ENCODE measurements at places on chromosomes 12 and 14.

GRCh38 chr14:29817767-29818405 lies 109.8 kb downstream of the PRKD1 start:
- DNase-seq = no peak

DNA sequence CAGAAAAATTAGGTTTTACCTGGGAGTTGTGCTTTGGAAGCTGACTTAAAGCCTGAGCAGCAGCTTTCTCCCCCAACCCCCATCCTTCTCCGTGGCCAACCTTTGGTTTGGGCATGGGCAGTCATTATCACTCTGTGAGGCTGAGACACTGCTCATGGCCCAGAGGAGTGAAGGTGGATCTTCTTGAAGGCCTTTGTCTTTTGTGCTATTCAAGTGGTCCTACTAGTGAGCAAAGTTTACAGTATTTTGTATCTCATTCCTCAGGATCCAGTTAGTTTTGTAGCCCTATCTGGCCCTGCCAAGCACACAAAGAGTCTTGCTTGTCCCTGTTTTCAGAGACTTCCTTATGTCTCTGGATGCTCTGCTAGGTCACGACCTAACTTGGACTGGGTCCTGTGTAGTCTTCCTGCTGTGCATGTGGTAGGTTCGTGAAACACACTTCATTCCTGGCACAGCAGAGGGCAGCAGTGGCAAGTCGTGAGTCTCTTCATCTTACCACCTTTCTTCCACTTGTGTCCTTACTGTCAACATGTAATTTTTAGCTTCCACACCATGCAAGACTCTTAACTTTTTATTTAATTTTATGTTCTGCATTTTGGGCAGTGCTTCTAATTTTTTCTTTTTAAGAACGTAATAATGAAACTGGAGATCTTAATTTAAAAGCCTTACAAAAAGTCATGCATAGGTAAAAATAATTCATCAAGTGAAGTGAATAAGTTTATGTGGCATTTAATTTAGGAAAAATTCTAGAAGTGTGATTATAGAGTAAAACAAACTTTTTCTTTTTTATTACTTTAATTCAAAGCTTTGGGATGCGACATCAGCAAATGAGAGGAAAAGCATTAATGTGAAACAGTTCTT lies 53.7 kb downstream of the APAF1 start:
- peak; percentile 10 for DNase-seq

DNA sequence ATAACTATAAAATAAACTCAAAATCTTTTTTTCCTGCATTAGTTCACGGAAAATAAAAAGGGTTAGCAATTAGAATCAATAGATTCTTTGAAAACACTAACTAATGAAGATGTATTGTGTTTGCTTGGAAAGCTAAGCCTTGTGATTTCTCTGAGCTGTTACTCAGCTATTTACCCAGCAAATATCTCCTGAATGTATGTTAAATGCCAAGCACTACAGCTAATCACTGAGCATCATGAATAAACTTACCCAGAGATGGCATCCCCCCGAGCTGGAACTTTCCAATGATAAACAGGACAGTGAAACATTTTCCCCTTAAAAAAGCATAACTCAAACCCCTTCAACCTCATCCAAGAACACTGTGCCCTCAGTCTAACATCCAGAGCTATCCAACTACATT lies 71.2 kb downstream of the SLC2A13 start:
- no peak for DNase-seq

DNA sequence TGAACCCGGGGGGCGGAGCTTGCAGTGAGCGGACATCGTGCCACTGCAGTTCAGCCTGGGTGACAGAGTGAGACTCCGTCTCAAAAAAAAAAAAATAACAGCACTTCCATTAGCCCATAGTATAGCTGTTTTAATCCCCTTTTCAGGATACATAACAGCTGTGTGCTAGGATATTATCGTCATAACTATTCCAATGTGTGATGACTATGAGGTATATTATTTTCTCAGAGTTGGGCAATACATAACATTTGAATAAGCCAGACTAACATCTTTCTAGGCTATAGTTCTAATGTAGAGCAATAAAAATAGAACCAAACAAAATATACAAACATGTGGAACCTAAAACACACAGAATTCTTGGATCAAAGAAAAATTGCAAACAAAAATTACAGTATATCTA lies 57.1 kb downstream of the MARK3 start:
- no peak for DNase-seq

DNA sequence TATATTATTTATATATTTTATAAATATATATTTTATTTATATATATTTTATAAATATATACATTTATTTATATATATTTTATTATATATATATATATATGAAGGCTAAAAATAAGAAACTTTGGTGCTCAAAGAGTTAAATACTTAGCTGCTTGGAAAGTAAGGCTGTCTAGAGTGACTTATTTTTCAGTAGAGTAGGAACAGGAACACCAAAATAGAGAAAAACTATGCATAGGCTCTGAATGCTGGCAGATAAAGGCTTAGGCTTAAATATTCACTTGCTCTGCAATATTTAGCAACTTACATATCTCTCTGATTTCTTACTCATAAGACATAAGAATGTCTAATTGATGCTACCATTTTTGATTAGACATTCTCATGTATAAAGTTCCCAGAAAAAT lies 991.2 kb downstream of the VRK1 start:
- DNase-seq = no peak

DNA sequence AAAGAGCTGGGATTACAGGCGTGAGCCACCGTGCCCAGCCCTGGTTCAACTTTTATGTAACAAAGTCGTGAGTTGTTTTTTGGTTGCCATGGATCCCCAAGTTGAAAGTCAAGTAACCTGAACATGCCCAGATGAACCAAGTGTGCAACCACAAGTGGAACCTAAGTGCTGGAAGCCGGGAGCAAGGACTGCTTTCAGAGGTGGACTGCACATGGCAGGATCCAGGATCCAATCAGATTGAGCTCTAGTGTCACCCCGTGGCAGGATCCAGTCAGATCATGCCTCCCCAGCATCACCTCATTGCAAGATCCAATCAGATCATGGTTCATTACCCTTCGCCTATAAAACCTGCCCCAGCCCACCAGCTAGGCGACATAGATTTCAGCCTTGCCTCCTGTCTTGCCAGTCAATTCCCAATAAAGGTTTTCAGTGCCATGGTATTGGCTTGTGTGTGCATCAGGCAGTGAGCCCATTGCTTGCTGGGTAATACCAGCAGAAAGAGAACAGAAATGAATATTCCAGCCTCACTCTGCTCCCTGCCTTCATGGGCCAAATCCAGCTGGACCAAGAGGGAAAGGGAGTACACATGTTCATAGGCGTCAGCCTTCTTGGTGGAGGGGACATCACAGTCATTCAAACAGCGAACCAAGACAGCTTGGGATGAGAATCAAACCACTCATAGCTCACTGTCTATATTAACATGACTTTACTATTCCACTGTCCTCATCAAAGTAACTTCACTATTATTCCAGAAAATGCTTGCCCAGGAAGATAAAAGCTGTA lies 43.6 kb upstream of the VASH1 start:
- no peak for DNase-seq

DNA sequence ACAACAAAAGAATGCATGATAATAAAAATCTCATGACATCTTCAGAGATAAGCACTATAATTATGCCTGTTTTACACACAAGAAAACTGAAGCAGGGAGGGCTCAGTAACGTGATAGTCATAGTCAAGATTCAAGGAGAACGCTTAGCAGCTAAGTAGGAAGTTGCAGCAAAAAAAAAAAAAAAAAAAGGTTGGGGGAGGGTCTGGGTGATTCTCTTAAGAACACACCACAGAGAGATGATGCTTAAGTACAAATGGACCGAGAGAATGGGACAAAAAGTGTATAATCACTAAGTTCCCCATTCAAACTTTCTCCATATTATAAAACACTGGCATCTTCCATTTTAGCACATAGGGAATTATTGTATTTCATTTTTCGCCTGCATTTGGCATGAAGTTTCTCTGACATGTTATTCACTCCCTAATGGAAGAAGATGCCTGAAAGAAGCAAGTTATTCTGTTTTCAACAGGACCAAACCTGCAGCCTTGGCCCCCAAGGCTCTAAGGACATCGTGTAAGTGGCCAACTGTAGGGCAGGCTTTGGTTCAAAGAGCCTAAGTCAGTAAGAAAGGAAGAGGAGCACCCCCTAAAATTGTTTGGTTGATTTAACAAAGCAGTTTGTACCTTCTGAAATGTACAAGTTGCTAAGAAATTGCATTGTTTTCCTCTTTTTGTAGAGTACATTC lies 142.9 kb upstream of the TMPO start:
- no peak for DNase-seq

- DNase-seq = no peak
Observed at GRCh38 chr12:56128670-56129205, 671 bp downstream of the ESYT1 start.

- no peak for DNase-seq
Observed at GRCh38 chr14:64824471-64824870, 55.2 kb downstream of the SPTB start.

- DNase-seq = no peak
Observed at GRCh38 chr12:117528538-117528937, 167.1 kb upstream of the NOS1 start.

- DNase-seq = no peak
Observed at GRCh38 chr12:44317651-44318126, 481.8 kb downstream of the TMEM117 start.

DNA sequence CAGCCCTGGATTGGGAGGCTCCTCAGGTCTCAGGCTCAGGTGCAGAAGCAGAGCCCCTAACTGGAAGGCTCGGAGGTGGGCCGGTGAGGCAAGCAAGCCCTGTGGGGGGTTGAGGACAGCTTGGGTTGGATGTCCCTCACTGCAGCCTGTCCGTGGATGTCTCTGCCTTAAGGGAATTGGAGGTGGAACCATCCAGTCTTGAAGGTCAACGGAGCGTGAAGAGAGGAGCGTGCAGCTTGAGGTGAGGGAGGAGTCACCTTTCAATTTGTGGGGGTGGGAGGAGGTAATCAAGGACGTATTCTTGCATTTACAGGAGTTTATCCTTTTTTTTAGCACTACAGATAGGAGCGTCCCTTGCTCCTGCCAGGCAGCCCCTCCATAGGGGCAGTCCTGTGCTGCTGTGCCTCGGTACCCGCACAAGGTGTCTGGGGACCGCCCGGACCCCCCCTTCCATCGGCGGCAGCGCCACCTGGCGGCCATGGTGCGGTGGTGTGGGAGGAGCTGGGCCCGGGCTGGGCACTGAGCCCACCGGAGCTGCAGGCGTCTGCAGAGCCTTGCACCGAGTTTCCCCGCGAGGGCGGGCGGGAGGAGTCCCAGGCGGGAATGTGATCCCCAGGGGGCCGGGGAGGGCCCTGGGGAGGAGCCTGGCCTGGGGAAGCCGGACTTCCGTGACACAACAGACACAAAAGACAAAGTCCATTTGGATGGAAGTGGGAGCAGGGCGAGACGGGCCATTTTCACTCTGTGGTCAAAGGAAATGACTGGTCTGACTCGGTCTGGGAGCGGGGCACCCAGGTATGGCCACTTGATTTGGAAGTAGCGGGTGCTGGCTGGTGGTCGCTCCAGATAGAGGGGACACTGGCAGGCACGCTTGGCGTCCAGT lies 864 bp downstream of the DNAJC22 start:
- peak; percentile 57 for DNase-seq

GRCh38 chr14:89058697-89059096 lies 234.2 kb downstream of the TTC8 start:
- no peak for DNase-seq

- DNase-seq = no peak
Observed at GRCh38 chr12:98970210-98970609, 325.1 kb downstream of the APAF1 start.

DNA sequence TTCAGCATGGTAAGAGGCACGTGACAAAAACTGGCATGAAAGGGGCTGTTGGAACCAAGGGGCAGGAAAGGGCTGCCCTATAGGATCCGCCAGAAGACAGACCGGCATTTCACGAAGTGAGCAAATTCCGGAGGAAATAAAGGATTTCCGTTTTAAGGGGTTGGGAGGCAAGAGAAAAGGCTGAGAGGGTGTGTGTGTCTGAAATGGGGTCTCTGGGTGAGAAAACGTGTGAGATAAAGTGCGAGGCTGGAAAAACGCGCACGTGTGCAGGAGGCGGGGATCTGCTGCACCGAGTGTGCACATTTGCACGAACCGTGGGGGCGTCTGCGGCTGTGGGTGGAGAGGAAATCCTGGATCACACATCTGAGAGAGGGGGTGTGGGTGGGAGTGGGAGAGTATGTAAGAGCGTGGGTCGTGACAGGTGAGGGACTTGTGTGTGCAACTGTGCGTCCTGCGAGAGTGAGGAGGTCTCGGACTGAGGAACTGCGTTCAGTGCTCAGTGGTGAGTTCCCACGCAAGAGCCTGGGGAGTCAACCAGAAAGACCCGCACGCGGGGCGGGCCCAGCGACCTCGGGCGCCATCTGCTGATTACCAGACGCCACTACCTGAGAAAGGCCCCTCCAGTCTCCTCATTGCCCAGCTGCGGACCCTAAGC lies 37.0 kb upstream of the P2RX7 start:
- DNase-seq = peak; percentile 59

GRCh38 chr12:121345151-121345815 lies 6.9 kb downstream of the ANAPC5 start:
- DNase-seq = no peak

DNA sequence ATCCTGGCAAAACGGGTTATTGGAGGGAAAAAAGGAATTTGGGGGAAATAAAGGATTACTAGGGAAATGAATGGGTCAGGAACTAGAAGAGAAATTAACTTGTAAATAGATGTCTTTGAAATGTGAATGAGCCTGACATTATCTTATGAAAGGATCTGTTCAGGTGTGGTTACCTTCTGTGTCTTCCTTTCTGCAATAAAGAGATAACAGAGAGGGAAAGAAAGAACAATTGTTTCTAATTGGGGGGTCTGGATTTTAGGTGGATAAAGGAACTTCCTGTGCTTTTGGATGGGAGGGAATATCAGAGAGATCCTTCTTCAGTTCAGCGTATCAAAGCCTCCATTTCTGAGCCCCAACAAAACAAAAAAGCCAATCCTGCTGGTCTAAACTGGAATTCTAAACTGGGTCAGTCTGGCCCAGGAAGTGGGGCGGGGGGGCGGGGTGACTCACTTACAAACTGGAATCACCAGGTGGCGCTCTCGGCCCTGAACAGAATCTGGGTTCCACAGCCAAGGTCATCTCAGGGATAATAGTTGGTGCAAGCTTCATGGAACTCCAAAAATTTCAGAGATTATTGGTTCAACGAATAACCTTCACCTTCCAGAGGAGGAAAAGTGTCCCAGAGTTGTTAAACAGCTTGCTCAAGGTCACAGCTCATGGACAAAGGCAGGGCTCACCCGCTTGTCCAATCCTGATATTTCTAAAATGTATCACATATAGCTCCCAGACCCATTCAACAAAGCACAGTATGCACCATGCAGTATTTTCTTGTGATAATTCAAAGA lies 15.2 kb upstream of the PEBP1 start:
- peak; percentile 16 for DNase-seq

DNA sequence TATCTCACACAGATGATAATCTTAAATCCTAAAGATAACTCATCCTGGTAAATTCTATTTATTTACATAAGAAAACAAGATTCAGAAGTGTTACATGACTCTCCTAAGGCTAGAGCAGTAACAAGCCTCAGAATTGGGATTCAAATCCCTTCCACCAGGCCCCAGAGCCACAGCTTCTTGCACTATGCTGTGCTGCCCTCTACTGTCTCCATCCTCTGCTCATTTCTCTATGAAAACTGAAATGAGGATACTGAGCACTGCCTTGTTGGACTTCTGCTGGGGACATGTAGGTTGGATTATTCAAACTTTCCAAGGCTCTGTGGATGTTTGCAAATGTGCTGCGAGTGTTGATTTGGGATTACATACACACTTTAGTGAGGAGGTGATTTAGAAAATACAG lies 23.5 kb upstream of the C12orf50 start:
- no peak for DNase-seq

- no peak for DNase-seq
Observed at GRCh38 chr14:51479584-51480325, 172.0 kb upstream of the FRMD6 start.

GRCh38 chr12:65023485-65023884 lies 97.6 kb downstream of the WIF1 start:
- DNase-seq = no peak
